ENCODE measurements at places on chromosomes 6 and 20.

GRCh38 chr6:47844881-47845280 lies 63.0 kb downstream of the OPN5 start:
- no peak for DNase-seq

- no peak for DNase-seq
Observed at GRCh38 chr6:27679964-27680694, 207.2 kb upstream of the ZNF184 start.

- no peak for DNase-seq
Observed at GRCh38 chr6:107401573-107401972, 57.8 kb downstream of the PDSS2 start.

- no peak for DNase-seq
Observed at GRCh38 chr6:130202782-130203181, 20.0 kb downstream of the SAMD3 start.

DNA sequence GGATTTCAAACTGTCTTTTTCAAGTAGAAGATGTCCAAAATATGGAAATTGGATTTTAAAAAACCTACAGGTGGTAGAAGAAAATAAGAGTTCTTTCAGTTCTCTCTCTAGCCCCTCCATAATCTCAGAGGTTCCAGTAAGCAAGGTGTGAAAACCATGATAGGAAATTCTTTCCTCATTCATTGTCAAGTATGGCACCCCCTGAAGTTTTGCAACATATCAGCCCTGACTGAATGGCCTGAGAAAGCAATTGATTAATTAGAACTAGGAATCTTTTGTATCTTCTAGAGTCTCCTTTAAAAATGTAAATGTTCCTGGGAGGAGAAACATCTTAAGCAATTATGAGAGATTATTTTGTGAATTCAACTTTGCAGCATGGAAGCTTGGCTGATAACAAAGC lies 198.7 kb upstream of the STXBP5 start:
- DNase-seq = no peak

DNA sequence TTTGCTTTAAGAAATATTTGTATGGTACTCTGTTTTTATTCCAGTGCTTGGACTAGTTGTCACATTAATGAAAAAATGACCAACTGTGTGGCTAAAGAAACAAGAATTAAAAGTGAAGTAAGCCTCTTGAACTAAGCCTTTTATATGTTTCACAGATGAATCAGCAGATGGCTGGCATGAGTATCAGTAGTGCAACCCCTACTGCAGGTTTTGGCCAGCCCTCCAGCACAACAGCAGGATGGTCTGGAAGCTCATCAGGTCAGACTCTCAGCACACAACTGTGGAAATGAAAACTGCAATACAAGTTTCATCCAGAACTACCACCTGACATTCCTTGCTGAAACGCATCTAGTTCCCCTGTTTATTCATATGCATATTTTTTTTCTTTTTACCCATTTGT lies 96.8 kb downstream of the B3GAT2 start:
- no peak for DNase-seq

DNA sequence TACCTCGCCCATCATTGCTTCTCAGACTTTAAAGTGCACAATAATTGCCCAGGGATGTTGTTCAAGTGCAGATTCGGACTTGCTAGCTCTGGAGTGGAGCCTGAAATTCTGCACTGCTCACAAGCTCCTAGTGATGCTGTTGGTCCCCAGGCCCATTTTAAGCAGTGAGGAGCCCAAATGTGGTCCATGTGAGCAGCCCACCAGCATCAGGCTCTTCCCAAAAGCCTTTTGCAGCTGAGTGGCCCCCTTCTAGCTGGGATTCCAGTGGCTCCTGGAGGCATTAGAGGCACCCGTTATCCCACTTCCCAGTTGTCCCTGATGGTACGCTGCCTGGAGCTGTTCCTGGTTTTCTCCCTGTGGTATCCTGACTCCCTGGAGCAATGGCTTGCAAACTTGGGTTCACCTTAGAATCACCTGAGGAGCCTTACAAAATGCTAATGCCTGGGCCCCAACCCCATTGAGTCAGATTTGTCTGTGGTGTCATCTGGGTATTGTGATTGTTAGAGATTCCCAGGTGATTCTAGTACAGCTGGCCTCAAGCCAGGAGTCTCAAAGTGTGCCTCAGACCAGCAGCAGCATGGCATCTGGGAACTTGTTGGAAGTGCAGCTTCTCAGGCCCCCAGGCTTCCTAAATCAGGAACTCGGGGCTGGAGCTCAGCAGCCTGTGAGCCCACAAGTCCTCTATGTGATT lies 186.9 kb upstream of the SLC24A3 start:
- no peak for DNase-seq

DNA sequence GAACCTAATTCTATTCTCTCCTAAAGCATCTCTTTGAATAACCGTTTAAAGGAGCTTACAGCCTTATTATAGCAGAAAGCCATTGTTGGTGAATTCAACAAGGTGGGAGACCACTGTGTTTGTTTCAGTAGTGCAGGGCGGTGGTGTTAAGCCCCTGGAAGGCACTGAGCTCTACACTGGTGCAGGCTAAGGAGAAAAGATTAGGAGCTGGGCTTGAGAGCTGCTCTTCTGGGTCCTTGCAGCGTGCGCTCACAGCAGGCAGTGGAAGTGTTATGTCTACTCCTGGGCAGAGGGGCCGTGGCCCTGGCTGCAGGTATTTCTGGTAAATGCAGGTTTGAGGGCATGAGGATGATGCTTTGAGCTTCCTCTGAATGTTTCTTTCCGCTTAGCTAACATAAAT lies 361.2 kb downstream of the RNF144B start:
- DNase-seq = no peak

- no peak for DNase-seq
Observed at GRCh38 chr20:11195899-11196558, 522.2 kb upstream of the JAG1 start.

GRCh38 chr20:11168026-11168425 lies 494.2 kb upstream of the JAG1 start:
- no peak for DNase-seq

GRCh38 chr6:43992126-43992663 lies 135.1 kb downstream of the MRPL14 start:
- no peak for DNase-seq

DNA sequence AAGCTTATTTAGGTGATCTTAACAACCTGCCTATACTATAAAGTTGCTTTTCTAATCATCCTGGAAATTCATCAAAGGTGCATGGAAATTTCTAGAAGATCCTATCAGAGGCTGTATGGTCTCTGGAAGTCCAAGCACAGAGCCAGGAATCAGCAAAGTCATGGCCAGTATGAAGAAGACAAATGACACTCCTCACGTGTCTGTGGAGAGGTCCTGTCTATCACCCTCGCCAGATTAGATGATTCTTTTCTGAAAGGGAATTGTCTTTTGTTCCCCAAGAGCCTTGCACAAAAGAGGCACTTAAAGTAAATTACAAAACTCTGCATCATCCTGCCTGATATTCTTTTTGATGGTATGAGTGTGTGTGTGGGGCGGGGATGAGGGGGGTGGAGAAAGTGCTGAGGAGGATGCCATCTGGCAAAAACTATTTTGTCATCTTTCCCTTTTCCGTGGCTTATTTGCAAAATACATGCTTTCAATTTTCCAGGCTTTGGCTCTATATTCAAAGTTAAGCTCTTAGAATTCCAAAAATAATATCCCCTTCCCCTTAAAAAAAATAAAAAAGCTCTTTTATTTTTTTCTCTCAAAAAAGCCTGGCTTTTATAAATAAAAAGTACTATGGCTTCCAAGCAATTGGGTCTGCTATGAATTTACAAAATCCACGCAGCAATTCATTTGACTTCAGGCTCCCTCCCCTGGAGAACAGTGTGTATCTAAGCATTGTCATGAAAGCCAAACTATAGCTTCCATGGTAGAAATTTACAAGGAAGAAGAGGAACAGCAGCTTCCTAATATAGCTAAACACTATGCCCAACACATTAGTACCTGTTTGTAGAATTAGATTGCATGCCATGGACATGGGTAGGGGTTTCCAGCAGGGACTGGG lies 185.2 kb upstream of the ARG1 start:
- DNase-seq = no peak

DNA sequence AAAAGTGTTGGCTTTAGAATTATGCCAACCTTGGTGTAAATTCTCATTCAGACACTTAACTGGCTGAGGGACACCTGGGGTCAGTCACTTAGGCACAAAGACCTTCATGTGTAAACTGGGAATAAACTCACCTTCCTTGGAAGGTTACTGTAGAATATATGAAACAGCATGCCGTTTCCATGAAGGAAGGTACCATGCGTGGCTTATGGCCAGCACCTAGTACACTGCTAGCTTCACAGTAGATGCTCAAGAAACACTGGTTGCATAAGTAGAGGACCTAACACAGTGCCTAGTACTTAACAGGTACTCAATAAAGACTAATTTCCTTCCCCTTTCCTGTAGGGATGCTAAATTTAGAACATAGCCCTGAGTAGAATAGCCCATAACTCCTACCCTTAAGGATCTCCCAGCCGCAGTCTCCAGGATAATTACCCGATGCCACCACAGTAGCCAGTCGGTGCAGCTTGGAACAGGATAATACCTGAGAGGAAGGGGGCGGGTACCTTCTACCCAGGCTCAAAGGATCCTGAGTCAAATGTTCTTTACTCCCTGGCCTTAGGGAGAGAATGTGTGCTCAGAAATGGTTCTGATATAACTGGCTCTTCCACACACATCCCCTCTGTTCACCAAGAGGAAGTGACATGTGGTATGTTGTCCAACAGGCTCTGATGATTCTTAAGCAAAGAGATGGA lies 3.6 kb downstream of the BCL2L1 start:
- DNase-seq = no peak
